Inflammatory macrophage treated with lipopolysaccharide for 4 hours (primary cell): ENCODE measurements at places on chromosomes 13 and 19.
A peak's percentile ranks its signal among the peaks of the same experiment; 100 is the strongest.

- peak; percentile 92 for DNase-seq
Observed at GRCh38 chr19:44848036-44848811, 2.1 kb downstream of the NECTIN2 start.

GRCh38 chr19:41398598-41398997 is 980 bp downstream of the BCKDHA start:
- DNase-seq, result no peak

- DNase-seq, result no peak
Observed at GRCh38 chr19:2774083-2774679, 8.9 kb downstream of the SGTA start.

- no peak for DNase-seq
Observed at GRCh38 chr13:104460554-104460953, 1394.3 kb upstream of the SLC10A2 start.

GRCh38 chr19:50509366-50509765 is 1.6 kb downstream of the JOSD2 start:
- DNase-seq, result no peak

GRCh38 chr19:18613589-18614234 is 1.0 kb downstream of the TMEM59L start:
- no peak for DNase-seq

GRCh38 chr13:31431722-31432137 is 232.0 kb downstream of the B3GLCT start:
- peak; percentile 56 for DNase-seq

GRCh38 chr19:19417628-19418245 is 12.3 kb downstream of the GATAD2A start:
- DNase-seq, result no peak

DNA sequence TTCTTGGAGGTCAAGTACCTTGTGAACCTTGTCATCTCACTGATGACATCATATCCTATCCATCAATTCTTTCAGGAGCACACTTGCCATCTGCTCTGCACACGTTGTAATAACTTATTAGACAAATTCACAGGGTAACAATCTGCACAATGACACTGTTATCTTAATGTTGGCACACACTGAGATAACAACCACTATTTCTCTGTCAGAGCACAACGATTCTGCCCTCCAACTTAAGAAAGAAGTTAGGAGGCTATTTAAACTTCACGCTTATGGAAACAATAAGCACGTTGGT is 351.3 kb downstream of the DACH1 start:
- DNase-seq, result no peak

DNA sequence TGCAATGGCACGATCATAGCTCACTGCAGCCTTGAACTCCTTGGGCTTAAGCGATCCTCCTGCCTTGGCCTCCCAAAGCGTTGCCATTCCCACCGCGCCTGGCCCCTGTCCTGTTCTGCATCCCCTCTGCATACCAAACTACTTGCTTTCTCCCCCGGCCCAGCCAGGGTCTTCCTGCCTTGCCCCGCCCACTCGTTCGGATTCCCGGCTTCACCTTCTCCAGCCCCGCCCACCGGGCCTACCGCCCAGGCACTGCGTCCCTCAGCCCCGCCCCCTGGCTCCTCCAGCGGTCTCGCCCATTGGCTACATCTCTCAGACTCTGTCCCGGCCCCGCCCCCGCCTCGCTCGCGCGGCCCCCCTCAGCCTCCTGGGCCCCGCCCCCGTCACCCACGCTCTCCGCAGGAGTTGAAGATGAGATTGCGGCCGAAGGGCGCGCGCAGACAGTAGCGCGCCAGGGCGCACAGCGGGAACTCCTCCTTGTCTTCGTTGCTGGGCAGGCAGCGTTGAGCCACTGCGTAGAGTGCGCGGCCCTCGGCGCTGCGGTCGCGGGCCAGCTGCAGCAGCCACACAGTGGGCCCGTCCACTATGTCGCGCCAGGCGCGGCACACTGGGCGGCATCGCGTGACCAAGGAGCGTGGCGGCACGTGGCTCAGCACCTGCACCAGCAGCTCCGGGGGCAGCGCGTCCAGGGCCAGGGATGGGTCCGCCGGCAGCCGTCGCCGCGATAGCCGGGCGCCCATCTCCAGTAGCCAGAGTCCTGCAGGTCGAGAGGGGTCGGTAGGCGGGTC is 19.0 kb downstream of the MRPS12 start:
- peak; percentile 79 for DNase-seq

GRCh38 chr13:92739306-92739818 is 487.2 kb upstream of the GPC6 start:
- DNase-seq, result no peak

- DNase-seq, result no peak
Observed at GRCh38 chr19:18876865-18877264, 19.1 kb downstream of the CERS1 start.

GRCh38 chr19:39506944-39507714 is 7.8 kb upstream of the SELENOV start:
- DNase-seq, result peak; percentile 52

DNA sequence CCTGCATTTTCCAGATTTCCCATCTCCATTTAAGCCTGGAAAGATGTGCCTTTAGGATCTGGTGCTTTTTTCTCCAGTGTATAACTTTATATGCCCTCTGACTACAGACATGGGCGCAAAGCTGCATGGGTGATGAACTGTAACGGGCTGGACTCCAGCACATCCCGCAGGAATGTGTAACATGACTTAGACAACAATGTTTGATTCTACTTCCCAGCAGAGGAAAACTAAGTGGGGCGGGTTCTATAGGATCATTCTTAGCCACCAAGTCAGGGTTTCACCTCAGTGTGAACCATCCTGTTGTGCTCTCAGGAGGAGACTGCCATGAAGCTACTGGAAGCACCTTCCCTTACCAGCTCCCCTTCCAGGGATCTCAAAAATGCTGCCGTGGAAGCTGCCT is 93.2 kb upstream of the SERP2 start:
- DNase-seq, result no peak

- DNase-seq, result no peak
Observed at GRCh38 chr19:56310462-56310861, 4.2 kb downstream of the ZSCAN5A start.

DNA sequence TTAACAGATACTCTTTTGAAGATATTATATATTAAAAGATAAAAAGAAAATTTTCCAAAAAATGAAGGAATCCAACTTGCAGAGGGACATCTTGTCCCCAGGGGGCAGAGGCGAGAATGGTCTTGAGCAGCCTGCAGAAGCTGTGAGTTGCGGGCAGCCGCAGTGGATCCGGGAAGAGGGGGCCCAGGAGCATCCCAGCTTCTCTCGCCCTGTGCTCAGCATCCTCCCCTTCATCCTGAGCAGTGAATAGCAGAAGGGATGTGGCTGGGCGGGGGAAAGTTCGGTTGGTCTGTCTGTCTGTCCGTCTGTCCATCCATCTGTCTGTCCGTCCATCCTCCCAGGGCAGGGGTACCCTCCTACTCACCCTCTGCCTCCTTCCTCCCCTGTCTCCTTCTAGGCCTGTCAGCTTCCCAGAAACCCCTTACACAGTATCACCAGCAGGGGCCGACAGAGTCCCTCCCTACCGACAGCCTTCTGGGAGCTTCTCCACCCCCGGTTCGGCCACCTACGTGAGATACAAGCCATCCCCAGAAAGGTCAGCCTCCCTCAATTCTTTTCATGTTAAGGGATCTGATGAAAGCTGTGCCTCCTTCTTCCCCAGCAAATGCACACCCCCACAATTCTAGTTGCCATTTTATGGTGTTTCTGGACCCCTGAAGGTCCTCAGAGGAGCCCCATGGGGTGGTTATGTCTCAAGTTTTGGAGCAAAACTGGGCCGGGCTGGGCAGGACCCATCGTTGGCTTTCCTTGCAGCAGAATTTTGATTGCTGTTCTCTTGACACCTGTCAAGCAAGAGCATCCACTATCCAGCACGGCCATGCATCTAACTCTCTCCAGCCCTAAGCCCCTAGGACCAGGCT is 81.6 kb downstream of the DPF1 start:
- DNase-seq, result peak; percentile 4

DNA sequence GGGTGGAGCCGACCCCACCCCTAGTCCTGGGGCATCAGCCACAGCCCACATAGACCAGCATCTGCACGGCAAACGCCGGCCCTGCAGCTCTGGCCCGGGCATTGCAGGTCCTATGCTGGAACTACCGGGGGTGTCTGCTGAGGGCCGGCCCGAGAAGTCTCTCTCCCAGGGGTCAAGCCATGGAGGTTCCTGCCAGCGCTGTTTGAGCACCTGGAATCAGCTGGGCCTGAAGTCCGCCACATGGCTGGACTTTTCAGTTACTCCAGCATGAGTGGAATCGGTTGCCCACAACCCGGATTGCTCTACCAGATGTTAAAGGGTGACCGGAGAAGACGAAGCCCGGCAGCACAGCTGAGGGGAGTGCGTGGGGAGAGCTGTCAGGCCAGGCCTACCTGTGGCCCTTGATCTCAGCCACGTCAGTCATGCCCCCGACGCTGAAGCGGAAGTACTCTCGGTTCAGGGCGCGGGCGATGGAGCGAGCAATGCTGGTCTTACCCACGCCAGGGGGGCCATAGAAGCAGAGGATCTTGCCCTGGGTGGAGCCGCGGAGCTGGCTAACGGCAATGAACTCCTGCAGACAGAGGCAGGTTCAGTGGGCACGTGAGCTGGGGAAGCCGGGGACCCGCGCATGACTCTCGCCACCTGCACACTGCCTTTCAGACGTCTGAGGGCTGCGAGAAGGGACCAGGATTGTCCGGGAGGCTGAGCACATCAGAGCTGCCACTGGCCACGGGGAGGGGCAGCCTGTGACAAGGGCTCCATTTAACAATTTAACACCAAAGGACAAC is 8.7 kb downstream of the RPL36 start:
- no peak for DNase-seq

- no peak for DNase-seq
Observed at GRCh38 chr13:27461940-27462584, 11.7 kb upstream of the MTIF3 start.

GRCh38 chr19:43519436-43520088 is 7.4 kb downstream of the ETHE1 start:
- peak; percentile 74 for DNase-seq
